ENCODE measurements at places on chromosomes 7 and 10.

DNA sequence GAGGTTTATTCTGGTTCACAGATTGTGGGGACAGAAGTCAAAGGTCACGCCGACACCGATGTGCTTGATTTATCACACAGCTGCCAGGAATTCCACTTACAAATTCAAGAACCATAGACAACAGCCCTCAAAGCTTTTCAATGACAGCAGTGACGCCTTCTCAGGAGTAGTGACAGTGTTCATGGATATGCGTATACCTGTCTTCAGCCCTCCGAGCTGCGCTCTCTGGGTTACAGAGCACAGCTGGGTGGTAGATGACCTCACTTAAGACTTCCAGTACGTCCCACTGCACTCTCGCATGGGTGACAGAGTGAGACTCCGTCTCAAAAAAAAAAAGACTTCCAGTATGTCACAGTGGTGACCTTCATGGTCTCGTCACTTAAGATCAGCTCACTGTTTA is 108.5 kb downstream of the TCERG1L start:
- DNase-seq = no peak

- no peak for DNase-seq
These were observed 25.1 kb downstream of the SEPTIN7 start for GRCh38 chr7:35825974-35826373.

DNA sequence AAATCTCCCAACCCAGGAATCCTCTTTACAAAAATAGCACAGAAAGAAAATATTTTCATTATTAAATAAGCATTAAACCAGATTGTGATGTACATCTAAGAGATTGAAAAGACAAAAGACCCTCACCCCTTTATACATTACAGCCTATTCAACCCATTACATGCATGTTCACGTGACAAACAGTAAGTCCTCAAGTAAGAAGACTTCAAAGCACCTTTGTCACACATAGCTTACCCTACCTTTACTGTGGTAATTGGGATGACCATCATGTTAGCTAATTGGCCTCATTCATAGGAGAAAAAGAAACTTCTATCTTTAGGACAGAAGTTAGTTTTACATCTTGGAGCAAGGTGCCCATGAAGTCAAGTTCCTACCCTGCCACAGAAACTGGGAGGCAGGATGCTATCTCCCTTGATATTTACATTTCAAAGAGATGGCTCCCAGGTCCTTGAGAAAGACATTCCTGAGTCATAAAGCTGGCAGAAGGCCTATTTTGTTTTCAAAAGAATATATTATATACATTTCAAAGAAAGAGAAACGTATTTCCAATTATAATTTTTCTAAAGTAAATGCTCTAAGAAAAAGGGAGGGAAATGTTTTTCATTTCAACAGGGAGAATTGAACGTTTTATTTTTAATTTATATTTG is 48.1 kb downstream of the GNAI1 start:
- DNase-seq = no peak

- no peak for DNase-seq
These were observed 4.1 kb upstream of the NT5C2 start for GRCh38 chr10:103197174-103197573.

GRCh38 chr10:87544721-87545120 is 40.0 kb downstream of the MINPP1 start:
- no peak for DNase-seq

DNA sequence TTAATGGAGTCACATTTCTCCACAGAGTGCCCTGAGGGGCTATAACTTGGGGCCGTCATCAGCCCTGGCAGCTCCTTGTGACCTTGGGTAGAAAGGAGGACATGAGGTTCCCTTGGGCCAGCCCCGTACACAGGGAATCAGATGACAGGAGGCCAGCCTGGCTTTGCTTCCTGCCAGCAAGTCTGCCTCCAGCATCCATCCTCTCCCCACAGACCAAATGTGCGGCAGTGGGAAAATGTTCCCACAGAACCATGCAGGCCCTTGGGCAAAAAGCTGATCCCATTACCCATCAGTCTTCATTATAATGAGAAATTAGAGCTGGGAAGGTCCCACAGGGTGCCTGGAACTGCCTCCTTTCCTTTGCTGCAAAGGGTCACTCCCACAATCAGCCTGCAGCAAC is 908.3 kb downstream of the GRID1 start:
- no peak for DNase-seq

DNA sequence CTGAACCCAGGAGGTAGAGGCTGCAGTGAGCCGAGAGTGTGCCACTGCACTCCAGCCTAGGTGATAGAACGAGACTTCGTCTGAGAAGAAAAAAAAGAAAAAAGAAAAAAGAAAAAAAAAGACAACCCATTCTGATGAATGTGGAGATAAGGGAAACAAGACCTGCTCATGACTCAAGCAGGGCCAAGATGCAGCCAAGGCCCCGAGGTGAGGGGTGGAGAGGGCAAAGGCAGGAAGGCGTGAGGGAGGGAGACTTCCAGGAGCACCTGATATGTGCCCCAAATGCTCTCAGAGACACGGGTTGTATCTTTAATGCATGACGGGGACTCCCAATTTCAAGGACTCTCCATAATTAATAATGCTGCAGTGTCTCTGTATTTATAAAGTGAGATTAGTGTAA is 134.6 kb downstream of the PIP4K2A start:
- DNase-seq = no peak

- DNase-seq = no peak
These were observed 55.9 kb downstream of the FAM241B start for GRCh38 chr10:69685802-69686585.

DNA sequence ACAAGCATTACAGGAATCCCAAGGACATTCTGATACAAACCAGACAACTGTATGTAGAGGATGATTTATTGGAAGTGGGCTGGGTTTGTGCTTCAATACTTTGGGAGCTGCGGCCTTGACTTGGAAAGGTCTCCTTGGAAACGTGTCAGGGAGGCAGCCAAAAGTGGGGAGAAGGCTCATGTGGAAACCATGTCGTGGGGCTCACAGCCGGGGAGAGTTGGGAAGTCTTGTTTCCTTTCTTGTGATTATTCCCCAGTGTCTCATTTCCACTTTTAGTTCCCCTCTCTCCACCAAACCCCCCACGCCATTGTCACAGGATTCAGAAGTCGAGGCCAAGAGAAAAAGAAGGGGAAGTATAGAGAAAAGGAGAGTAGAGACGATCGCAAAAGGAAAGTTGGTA is 53.9 kb upstream of the SFMBT2 start:
- no peak for DNase-seq

DNA sequence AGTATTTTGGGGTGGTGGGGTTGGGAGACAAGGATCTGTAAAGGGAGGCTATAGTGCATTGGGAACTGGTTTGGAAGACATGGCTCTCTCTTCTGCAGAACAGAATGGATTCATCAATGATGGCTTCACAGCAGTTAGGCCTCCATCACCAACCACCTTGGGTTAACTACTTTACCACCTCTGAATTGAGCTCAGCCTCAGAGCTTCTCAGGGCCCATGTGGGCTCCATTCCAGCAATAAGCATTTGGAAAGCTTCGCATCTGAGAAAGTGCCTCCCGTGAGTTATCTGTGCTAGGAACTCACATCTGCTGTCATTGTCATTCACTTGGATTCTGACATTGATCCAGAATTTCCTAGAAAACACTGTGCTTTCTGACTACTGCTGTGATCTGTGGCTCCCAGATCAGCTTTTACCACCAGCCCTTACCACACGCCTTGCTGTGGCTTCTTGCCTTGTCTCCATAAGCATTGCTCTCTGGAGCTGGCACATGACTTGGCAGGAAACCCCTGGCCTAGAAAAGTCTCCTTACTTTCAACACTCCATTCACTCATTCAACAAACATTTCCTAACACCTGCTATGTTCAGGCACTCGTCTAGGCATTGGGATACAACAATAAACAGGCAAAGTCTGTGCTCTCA is 70.7 kb upstream of the ADO start:
- no peak for DNase-seq

GRCh38 chr10:79562135-79562756 is 2.0 kb upstream of the SFTPA2 start:
- peak; percentile 37 for DNase-seq

- no peak for DNase-seq
These were observed 389.2 kb upstream of the KLF6 start for GRCh38 chr10:4174197-4174596.

GRCh38 chr10:54962134-54962900 is 161.3 kb upstream of the PCDH15 start:
- no peak for DNase-seq

- no peak for DNase-seq
These were observed 171.5 kb downstream of the PRPF18 start for GRCh38 chr10:13758312-13758711.

- DNase-seq = no peak
These were observed 178.7 kb upstream of the PRPS1L1 start for GRCh38 chr7:18206331-18206730.

- DNase-seq = no peak
These were observed 33.1 kb upstream of the HMX3 start for GRCh38 chr10:123102673-123103072.

DNA sequence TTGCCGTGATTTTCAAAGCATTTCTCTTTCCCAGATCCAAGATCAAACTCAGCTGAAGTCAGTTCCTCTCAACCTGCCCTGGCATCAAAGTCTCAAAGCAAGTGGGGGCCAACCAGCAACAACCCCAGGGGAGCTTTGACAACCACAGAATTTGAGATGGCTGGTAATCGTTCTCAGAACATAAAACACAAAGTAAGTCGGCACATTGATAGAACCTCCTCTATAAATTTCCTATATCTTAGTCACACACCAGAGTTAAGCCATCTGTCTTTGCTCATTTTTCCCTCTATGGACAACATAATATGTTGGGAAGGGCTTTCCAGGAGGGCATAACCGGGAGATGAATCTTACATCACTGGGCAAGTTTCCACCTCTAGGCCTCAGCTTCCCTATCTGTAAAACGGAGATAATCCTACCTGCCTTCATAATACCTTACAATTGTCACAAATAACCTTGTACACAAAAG is 1.2 kb upstream of the DNAJC9 start:
- no peak for DNase-seq

- DNase-seq = no peak
These were observed 286.6 kb downstream of the BMPER start for GRCh38 chr7:34191771-34192479.

- DNase-seq = no peak
These were observed 353.2 kb downstream of the ADRA2A start for GRCh38 chr10:111430070-111430469.

- no peak for DNase-seq
These were observed 13.2 kb upstream of the NMT2 start for GRCh38 chr10:15181576-15182156.

- DNase-seq = no peak
These were observed 7.0 kb downstream of the GPR26 start for GRCh38 chr10:123673198-123673597.

GRCh38 chr7:4169455-4169854 is 512.6 kb upstream of the FOXK1 start:
- no peak for DNase-seq

DNA sequence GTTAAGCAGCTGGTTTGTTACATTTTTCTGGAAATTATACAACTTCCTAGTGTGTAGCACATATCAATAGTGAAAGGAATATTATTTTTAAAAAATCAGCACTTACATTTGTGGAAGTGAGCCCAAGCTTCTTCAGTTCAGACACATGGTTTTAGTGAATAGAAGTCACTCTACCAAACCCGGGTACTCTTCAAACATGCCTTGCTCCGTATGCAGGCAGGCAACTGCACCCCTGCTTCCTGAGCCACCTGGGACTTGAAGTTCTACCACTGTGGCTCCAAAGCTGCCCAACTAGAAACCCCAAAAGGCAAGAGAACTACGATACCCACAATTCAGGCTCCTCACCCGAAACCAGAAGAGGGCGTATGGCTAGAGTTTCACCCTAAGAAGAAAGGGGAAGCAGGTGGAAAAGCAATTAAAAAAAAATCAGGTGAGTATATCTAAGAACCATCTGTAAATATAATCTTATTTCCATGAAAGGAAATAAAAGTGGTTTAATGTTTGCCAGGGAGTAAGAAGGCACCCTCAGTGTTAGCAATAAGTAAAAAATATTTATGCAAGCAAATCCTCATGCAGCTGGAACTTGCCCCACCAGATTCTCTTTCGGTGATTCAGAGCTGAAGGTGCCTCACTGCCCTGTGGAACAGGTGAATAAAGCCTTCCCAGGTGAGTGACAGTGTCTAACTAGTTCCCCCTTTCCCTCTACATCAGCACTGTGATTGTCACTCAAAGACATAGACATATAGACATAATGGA is at the start of gene MACC1:
Gene MACC1, minus strand, starts transcription at position 192 of the 756 bp plus-strand sequence. CDS start 55,522 bp downstream, outside the sequence.
- DNase-seq = peak; percentile 64

DNA sequence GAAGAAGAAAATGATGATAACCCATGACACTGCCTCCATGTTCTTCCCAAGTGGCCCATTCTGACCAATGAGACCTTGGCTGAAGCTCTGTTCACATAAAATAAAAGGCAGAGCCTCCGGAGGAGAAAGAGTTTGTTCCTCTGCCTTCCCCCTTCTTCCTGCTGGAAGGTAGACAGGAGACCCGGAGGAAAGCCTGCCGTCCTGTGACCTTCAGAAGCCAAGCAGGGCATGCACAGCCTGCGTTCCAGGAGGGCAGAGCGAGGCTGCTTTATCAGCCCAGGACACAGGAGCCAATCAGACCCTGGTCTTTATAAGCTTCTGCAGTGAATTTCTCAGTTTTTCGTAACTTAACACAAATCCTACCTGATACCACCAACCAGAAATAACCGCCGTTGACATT is 8.6 kb upstream of the GRID1 start:
- DNase-seq = no peak

GRCh38 chr7:52811537-52811936 is 223.9 kb upstream of the POM121L12 start:
- no peak for DNase-seq

GRCh38 chr10:24873281-24873683 is 79.1 kb downstream of the PRTFDC1 start:
- DNase-seq = no peak

DNA sequence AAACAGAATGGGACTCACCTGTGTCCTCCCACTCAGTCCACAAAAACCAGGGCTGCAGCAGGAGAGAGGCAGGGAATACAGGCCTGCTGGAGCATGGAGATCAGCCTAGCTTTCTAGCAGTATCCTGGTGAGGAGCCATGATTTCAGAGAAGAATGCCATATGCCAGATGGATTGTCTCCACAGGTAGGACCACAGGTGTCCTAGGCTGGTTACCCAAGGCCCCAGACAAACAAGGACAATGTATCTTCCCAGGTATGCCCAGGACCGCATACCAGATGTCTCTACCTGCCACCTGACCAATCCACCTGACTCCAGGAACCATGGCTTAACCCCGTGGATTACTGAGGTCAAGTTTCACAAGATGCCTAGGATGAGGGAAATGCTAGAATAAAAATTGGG is 295.4 kb upstream of the NPSR1 start:
- DNase-seq = no peak

Data from germinal center (tissue), 1 donor.